Activated CD4-positive, alpha-beta T cell treated with anti-CD3 and anti-CD28 coated beads, Interleukin-2, amount 50 U/mL, for 4 hours (primary cell): ENCODE measurements at places on chromosomes 6 and 20.

GRCh38 chr6:134115715-134116074 lies 63.3 kb upstream of the SLC2A12 start:
- no peak for DNase-seq

DNA sequence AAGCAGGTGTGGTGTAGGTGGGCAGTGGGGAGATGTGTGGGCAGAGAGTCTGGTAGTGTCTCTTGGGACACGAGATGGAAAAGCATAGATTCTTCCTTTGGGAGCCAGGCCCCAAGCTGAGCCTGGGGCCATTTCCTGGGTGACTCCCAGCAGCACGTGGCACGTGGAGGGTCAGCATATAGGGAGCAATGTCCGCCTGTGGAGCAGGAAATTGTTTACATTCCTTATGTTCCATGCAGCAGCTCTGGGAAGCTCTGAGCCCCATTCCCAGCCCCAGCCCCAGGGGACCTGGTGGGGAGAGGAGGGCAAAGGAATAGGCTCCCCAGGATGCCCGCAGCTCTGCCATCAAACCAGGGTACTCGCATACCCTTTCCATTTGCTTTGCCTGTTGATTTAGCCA lies 57.6 kb downstream of the DAAM2 start:
- no peak for DNase-seq

- no peak for DNase-seq
Measured at GRCh38 chr6:3749067-3749841, 2.3 kb downstream of the PXDC1 start.

- DNase-seq, result no peak
Measured at GRCh38 chr6:12171717-12172116, 118.4 kb upstream of the EDN1 start.

- DNase-seq, result no peak
Measured at GRCh38 chr6:139448998-139449610, 74.7 kb upstream of the CITED2 start.

DNA sequence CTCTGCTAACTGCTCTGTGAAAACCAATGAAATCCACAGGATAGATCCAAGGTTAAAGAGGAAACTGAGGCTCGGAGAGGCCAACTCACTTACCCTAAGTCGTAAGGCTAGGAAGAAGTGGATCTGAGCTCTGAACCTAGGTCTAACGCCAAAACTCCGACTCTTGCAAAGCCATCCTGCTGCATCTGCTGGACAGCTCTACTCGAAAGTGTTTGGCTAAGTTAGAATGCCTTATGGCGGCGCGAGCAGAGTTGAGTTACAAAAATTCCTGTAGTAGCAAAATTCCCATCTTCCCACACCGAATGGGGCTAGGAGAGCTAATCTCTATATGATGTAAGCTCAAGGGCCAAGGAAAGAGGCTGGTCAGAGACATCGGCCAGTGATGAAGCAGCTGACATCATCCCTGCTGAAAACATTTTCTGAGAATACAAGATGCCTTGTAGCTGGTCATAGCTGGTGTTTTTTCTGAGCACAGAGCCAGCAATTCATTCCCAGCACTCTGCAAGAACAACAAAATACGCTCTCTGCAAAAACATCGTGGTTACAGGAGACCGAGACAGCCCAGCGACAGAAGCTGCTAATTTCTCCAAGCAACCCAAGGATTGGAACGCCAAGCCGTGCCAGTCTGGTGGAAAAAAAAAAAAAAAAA lies 1.8 kb downstream of the SPATA2 start:
- DNase-seq, result no peak

GRCh38 chr6:23086100-23086499 lies 516.7 kb downstream of the HDGFL1 start:
- DNase-seq, result no peak
